ENCODE measurements at places on chromosomes 6 and 20. TPM values are rescaled to one million over a fixed set of nuclear protein-coding genes. Genes with fewer than 3 reads are reported as not detected.

The FAM83B gene
- 14.5 TPM for total RNA-seq

The MLN gene
- not detected for total RNA-seq

The NKX2-2 gene
- total RNA-seq, result not detected

DNA sequence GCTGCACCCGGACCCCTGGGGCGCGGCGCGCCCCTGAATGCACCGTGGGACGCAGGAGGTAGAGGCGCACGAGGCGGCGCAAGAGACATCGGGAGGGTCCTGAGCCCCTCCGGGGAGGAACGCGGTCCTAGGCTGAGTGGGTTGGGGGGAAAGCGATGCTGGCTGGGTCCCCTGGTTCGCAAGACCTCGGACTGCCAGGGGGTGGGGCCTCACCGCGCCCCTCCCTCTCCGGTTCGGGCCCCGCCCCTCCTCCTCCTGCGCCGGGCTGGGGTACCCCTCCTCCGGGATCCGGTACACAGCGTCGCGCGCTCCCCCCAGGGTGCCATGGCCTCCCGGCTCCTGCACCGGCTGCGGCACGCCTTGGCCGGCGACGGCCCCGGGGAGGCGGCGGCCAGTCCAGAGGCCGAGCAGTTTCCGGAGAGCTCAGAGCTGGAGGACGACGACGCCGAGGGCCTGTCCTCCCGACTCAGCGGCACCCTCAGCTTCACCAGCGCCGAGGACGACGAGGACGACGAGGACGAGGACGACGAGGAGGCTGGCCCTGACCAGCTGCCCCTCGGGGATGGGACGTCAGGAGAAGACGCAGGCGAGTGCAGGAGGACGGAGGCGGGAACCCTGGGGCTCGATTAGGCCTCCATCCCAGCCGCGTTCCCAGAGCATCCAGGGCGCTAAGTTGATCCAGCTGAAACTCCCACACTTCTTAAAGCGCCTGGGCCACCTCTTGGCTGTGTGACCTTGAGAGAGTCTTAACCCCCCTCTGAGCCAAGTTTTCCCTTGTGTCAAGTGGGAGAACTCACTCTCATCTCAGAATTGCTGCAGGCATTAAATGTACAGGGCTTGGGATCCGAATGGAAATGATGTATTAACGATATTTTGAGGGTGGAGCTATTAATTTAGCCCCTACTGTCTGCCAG lies 541 bp downstream of the SNX21 start:
- peak; percentile 58 for DNase-seq

- DNase-seq, result no peak
These were observed 200.9 kb upstream of the RUNX2 start for GRCh38 chr6:45127185-45127584.

The CGA gene
- not detected for total RNA-seq

DNA sequence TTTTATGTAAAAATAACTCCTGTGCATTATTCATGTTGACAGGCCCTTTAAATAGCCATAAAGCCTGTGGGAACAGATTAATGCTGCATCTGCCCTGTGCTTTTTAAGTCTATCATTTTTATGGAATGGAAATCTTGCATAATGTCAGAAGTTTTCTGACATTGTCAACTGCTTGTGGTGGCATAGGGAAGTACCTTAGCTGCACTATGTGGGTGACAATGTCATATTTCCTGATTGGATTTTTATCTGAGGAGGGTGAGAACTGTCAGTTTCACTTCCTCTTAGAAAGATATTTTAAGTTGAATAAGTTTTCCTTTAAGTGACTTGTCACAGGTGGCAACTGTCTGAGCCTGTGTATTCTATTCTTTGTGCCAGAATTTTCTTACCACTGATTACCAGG lies 267.9 kb downstream of the PLCB1 start:
- no peak for DNase-seq

The SLC17A3 gene
- 0.29 TPM for total RNA-seq

GRCh38 chr6:21664314-21665109 lies 71.0 kb downstream of the SOX4 start:
- peak; percentile 20 for DNase-seq

The EYA4 gene
- total RNA-seq, result 0.17 TPM

DNA sequence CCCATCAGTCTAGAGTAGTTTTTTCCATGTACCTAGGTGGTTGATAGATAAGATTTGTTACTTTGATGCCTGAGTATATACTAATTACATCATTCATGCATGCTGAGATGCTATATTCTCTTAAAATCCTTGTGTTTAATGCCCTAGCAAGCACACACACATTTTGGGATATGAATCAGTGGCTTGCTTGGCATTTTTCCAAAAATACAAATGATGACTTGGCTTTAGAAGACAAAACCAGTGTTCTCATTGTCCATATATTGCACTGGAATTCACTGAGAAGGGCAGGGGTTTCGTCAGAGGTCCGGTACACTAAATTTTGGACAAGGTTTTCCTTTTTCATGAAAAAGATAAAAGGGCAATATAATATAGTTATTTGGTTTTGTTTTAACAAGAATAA lies 24.9 kb downstream of the GTPBP2 start:
- no peak for DNase-seq

The SOX12 gene
- total RNA-seq, result 17.5 TPM

The OR12D3 gene
- not detected for total RNA-seq

GRCh38 chr6:104473021-104473429 lies 386.7 kb downstream of the HACE1 start:
- DNase-seq, result no peak

DNA sequence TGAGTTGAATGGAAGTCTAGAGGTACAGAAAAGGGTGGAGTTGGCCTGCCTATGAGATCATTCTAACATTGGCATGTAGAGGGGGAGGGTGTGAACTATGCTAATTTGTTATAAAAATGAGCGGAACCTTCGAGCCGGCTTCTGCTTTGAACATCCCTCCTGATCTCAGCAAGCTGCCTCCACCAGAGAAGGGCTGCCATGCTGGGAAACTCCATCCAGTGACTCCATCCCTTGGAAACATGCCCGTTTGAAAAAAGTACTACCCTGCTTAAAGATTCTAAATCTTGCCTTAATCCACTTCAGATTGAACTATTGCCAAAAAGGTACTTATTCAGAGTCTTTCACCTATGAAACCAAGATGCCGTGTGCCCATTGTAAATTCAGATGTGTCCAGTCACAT lies 43.6 kb upstream of the TMEM170B start:
- DNase-seq, result no peak

DNA sequence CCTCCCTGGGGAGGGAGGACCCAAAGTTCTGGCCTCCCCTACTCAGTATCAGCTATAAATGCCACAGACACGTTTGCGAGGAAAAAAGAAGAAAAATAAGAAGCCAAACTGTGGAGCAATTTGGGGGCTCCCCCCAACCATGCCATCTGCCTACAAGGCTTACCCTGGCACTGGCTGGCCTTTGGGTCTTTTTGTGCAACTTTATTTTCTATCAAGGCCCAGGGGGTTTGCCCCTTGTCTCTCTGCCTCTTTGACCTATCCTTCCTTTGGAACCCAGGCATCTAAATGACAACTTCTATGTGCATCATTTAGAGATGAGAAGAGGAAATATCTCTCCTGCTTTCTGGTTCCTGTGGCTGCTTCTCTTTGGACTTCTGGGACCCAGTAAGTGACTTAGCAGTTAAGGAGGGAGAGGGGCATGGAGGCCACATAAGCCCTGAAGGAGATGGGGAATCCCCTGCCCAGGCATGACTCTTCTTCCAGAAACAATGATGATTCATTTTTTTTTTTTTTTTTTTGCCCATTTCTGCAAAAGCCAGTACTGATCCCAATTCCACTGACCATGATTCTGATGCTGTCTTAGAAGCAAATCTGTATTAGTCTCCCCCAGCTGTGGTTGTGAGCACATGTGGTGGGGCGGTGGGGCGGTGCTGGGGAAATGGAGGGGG lies at the start of gene MUC22:
TSS of gene MUC22 (plus strand) at position 82 of the 668 bp plus-strand sequence. CDS start at position 315, 233 bp downstream.
- DNase-seq, result no peak

The CLPSL2 gene
- total RNA-seq, result not detected

DNA sequence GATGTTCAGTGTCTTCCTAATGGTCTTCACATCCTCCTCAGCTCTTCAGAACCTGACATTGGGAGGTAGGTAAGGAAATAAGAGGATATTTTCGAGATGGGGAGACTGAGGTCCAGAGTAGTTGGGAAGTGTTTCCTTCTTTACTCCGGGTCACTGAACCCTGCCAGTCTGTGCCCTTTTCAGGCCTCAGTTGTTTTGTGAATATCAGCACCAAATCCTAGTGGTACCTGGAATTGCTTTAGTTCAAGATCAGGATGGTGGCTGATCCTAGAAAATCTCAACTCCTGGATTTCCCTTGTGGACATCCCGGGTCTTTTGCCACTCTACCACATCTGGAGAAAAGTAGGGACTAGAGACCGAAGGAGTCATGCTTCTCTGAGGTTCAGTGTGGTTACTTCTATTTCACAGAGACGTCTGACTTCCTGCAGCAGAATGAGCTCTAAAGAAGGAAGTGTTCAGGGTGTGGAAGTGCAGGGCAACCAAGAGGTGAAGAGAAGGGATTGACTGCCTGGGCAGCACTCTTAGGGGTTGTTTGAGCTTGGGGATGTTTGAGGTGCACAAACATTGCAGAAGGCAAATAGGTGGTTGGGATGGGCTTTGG lies 995 bp downstream of the STK4 start:
- peak; percentile 28 for DNase-seq

GRCh38 chr6:72703093-72703492 lies 81.2 kb downstream of the KCNQ5 start:
- DNase-seq, result no peak

- no peak for DNase-seq
These were observed 13.9 kb upstream of the SCUBE3 start for GRCh38 chr6:35199866-35200265.

The PSORS1C2 gene
- total RNA-seq, result not detected

GRCh38 chr6:166781331-166781730 lies 154.3 kb upstream of the RPS6KA2 start:
- DNase-seq, result no peak

- DNase-seq, result no peak
These were observed 55.7 kb upstream of the PREP start for GRCh38 chr6:105458551-105458950.

DNA sequence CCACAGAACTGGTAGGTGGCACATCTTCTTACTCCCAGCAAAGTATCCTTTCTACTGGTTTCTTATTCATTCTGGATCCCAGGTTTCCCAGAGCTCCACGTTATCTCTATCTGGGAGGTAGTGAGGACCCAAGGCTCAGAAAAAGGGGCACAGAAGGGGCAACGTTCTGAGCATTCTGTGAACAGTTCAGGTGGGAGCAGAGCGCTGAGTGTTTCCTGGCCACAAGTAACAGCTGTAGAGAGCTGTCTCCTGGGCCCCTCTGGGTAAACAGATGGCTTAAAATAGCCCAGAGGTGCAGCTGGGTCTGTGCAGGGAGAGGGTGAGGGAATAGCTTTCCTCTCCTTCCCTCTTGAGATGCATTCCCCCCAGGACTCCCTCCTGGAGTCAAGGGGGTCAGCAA lies 2.1 kb downstream of the APOBEC2 start:
- DNase-seq, result no peak

The FKBP1C gene
- total RNA-seq, result 1.1 TPM

The SMIM13 gene
- total RNA-seq, result 9.2 TPM
